ENCODE measurements at places on chromosomes 4 and X. TPM values are rescaled to one million over a fixed set of nuclear protein-coding genes. Genes with fewer than 3 reads are reported as not detected.

The SPIN4 gene
- total RNA-seq, result 4.9 TPM

The CFAP99 gene
- total RNA-seq, result not detected

The MAPK10 gene
- total RNA-seq, result 0.43 TPM

The NKX3-2 gene
- 0.09 TPM for total RNA-seq

The SRPK3 gene
- not detected for total RNA-seq

The SPANXN3 gene
- total RNA-seq, result not detected

The SMIM31 gene
- total RNA-seq, result not detected

The PNMA5 gene
- not detected for total RNA-seq

The FRMPD4 gene
- 0.07 TPM for total RNA-seq

The SPATA18 gene
- total RNA-seq, result 3.5 TPM

The SYP gene
- total RNA-seq, result 2.6 TPM

The SMIM10 gene
- 0.10 TPM for total RNA-seq

The GAGE12H gene
- not detected for total RNA-seq

The BEND4 gene
- not detected for total RNA-seq

The MGARP gene
- total RNA-seq, result 0.30 TPM

The DDX53 gene
- not detected for total RNA-seq

The FAT4 gene
- total RNA-seq, result 2.0 TPM

The CT45A2 gene
- not detected for total RNA-seq

The FGD1 gene
- 7.2 TPM for total RNA-seq

The TLR6 gene
- 2.3 TPM for total RNA-seq

The HMGN5 gene
- 2.1 TPM for total RNA-seq

The DRD5 gene
- total RNA-seq, result not detected

The DCAF4L1 gene
- 0.19 TPM for total RNA-seq

The UGT2B15 gene
- total RNA-seq, result 0.08 TPM

The SUPT20HL1 gene
- total RNA-seq, result not detected

The HTT-AS gene
- not detected for total RNA-seq

The GABRE gene
- total RNA-seq, result 24.5 TPM

The VEGFC gene
- total RNA-seq, result 10.5 TPM

The NDUFC1 gene
- 75.7 TPM for total RNA-seq

The CNKSR2 gene
- 1.8 TPM for total RNA-seq

The ANOS1 gene
- 0.20 TPM for total RNA-seq

The FHL1 gene
- total RNA-seq, result 25.5 TPM

The SYN1 gene
- 0.22 TPM for total RNA-seq

The SNCA gene
- total RNA-seq, result not detected

The SH3BGRL gene
- total RNA-seq, result 43.7 TPM

The OTUD6A gene
- not detected for total RNA-seq

The ARMCX2 gene
- total RNA-seq, result 0.06 TPM

The MSX1 gene
- total RNA-seq, result 8.2 TPM

The RAB41 gene
- total RNA-seq, result not detected

The ESX1 gene
- 0.10 TPM for total RNA-seq

The STIM2 gene
- total RNA-seq, result 11.3 TPM

The GNRHR gene
- total RNA-seq, result not detected

The CSAG2 gene
- total RNA-seq, result not detected

The F11 gene
- total RNA-seq, result not detected

The FAM184B gene
- total RNA-seq, result 0.02 TPM

The TLR3 gene
- 0.38 TPM for total RNA-seq

The FGFBP2 gene
- 0.15 TPM for total RNA-seq

The TLL1 gene
- 0.19 TPM for total RNA-seq

The ASB5 gene
- not detected for total RNA-seq

The CCDC120 gene
- 3.0 TPM for total RNA-seq

The IL15 gene
- total RNA-seq, result 13.5 TPM

The HOPX gene
- total RNA-seq, result not detected

The DKK2 gene
- not detected for total RNA-seq

The CLDN2 gene
- total RNA-seq, result 5.9 TPM

The SUPT20HL2 gene
- total RNA-seq, result not detected

The DAPP1 gene
- not detected for total RNA-seq

The GAGE13 gene
- total RNA-seq, result not detected

The FIP1L1 gene
- 32.0 TPM for total RNA-seq

The ALAS2 gene
- not detected for total RNA-seq
